Muscle of arm (tissue), 14 donors: ENCODE measurements at places on chromosomes 5 and 9.

GRCh38 chr5:10536511-10536910 is 27.4 kb upstream of the ANKRD33B start:
- no peak for DNase-seq

DNA sequence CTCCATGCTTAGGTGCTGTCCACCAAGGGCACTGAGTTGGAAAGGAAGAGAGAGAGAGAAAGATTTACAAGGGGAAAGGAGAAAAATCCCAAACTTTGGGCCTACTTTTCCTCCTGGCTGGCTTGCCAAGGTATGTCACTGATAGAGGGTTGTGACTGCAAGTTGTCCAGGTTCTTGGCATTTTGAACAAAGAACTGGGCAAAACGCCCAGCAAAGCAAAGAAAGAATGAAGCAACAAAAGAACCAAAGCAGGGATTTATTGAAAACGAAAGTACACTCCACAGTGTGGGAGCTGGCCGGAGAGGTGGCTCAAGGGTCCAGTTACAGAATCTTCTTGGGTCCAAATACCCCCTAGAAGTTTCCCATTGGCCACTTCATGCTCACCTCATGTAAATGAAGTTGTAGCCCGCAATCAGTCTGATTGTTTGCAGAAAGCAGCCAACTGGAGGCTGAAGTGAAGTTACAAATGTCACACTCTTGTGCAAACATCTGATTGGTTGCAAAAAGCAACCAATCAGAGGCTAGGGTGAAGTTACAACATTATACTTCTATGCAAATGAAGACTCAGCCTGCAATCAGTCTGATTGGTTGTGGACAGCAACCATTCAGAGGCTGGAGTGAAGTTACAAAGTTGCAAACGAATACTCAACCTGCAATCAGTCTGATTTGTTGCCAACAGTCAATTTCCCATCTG is 263.5 kb downstream of the YTHDC2 start:
- DNase-seq = peak; percentile 3

DNA sequence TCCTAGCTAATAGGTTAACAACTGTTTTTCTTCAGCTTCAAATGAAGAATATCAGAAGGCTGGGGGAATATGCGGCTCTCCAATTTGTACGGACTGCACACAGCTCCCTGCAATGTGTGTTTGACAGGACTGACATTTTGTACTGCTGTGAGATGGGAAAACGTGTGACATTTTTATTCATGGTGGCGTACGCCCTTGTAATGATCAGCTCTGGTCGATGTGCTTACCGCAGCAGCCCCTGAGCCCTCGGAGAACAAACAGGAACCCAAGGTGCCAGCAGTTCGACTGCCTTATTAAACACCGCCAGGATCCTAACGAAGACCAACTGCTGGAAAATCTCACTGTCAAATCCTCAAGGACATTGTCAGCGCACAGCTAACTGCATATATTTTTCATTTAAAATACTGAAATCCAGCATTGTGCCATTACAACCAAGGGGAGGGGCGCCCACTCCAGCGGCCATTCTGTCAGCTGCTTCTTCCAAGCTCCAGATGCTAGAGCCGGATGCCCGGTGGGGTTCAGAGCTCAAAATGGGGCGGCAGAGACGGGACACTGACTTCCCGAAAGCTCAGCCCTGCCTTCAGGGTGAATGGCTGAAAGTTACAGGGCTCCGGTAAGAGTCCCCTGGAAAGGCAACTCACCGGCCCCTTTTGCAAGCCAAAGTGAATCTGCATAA is 66.8 kb downstream of the CRB2 start:
- DNase-seq = no peak

DNA sequence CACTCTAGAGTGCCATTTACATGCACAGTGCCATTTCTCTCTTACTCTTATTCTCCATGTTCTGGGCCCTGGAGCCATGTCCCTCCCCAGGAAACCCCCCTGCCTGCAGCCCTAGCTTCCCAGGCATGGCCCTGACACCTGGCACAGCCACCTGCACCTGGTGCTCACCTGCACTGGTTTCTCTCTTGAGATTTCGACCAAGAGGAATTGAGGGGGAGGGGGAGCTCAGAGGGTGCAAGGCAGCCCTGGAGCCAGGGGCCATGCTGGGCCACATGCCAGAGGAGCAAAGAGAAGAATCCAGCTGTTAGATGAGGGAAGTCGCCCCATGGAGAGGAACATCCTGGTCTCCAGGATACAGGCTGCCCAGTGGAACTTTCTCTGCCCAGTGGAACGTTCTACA is 65.0 kb upstream of the RAPGEF1 start:
- no peak for DNase-seq

- DNase-seq = no peak
Observed at GRCh38 chr5:150301170-150301505, 1.6 kb downstream of the ARSI start.

DNA sequence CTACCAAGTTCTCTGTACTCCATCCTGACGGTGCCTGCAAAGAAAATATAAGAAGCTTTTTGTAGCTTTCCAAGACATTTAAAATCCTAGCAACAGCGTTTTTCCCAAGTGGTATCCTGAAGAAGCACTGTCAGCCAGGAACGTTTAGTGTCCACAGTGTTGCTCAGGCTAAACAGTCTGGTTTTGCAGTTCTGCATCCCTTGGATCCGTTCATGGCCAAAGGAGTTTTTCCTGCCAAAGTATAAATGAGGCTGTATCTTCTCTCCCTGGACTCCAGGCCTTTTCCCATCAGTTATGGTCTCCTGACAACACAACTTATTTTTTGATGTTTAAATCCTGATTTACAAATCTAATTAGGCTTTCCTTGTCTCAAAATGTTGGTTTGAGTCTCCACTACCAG is 925.8 kb downstream of the TLE1 start:
- peak; percentile 69 for DNase-seq

GRCh38 chr5:40238066-40238745 is 441.5 kb upstream of the PTGER4 start:
- no peak for DNase-seq

- DNase-seq = no peak
Observed at GRCh38 chr9:135176284-135176683, 88.8 kb downstream of the OLFM1 start.

DNA sequence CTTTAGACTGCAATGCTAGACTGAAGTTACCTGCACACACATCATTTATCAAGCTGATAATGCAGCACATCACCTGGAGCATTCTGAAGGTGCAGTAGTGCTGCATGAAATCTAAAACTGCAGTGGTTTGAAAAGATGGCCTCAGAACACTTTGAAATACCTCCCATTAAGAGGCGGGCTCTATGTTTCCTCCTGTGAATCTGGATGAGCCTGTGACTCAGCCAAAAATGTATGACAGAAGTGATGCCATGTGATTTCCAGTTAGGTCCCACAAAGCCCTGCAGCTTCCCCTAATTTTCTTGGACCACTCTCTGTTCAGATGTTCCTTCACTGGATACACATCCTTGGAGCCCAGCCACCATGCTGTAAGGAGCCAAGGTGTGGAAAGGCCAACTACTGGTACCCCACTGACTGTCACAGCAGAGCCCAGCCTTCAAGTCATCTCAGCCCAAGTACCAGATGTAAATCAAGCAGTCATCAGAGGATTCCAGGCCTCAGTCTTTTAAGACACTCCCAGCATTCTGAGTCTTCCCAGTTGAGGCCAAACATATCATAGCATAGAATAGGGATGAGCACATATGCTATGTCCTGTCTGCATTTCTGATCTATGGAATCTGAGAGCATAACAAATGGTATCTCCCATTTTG is 27.2 kb upstream of the DEPDC1B start:
- no peak for DNase-seq

GRCh38 chr9:134811079-134811672 is 69.4 kb upstream of the FCN2 start:
- no peak for DNase-seq

DNA sequence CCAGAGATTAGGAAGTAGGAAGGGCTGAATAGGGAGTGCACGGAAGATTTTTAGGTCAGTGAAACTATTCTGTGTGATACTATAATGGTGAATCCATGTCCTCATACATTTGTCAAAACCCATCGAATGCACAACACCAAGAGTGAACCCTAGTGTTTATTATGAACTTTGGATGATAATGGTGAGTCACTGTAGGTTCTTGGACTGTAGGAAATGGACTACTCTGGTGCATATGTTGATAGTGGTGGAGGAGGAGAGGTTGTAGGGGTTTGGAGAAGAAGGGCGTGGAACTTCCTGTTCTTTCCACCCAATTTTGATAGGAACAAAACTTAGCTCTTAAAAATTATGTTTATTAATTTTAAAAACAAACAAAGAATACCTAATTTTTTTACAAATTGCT is 14.3 kb downstream of the CTSL start:
- DNase-seq = no peak

DNA sequence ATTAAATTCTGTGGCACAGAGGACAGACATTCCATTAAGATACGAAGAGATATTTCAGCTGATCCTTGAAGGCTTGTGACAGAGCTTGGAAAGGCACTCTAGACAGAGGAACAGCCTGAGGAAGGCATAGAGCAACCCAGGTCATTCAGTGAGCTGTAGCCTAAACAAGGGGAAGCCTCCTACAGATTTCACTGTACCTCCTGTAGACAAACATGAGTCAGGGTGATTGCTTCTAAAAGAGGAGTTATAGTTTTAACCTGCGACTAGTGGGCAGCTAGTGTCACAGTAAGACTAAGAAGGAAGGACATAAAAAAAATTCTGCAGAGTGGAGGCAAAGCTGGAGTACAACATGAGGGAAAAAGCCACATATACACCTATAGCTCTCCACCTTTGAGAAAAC is 43.5 kb upstream of the ANKDD1B start:
- no peak for DNase-seq

DNA sequence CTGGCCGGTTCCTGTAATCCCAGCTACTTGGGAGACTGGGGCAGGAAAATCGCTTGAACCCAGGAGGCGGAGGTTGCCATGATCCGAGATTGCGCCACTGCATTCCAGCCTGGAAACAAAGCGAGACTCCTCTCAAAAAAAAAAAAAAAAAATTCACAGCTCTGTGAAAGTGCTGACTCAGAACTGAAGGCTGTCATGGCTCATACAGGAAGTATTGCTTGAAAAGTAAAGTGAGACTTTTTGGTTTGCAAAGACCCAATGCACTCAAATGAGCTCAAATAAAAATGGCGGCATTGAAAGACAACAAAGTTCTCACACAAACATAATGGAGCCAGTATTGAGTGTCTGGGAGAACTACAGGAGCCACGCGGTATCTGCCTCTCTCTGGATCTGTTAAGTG is 202.1 kb downstream of the FBXL7 start:
- no peak for DNase-seq

DNA sequence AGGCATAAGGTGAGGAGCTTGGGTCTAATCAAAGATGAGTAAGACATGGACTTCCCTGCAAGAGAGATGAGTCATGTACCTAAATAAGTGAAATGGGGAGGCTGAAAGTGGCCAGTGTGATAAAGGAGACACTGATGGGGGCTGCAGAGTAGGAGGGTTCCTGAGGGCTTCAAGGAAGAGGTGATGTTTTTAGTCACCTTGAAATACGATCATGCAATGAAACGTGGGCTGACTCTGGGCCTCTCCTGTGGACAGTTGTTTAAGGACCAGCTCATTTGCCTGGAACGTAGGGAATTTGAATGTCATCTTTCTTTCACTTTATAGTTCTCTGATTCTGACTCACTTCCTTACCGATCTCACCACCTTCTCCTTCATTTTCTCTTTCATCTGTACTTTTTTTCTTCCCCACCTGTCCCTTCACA is 49.6 kb upstream of the CPLX2 start:
- no peak for DNase-seq

GRCh38 chr9:134211811-134212485 is 47.6 kb upstream of the RNU6ATAC start:
- no peak for DNase-seq

GRCh38 chr9:10586407-10586806 is 26.4 kb downstream of the PTPRD start:
- DNase-seq = no peak

GRCh38 chr9:9552665-9553064 is 1060.1 kb downstream of the PTPRD start:
- no peak for DNase-seq

DNA sequence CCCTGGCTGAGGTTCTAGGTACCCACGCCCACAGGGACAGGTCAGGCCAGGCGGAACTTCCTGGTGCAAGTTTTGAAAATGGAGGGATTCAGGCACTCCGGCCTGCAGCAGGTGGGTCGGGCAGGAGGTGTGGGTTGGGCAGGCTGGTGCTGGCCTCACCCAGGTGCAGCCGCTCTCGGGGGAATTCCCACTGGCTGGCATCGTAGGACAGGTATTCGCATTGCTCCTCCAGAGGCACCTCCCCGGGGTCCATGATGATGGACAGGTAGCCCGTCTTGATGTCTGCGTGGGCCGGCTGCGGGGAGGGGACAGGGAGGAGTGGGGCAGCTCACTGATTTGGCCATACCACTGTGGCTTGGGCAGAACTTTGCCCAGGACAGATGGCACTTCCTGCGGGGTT is 28.7 kb upstream of the SCGB3A1 start:
- no peak for DNase-seq

- DNase-seq = no peak
Observed at GRCh38 chr9:121474231-121474947, 25.3 kb downstream of the GGTA1 start.

DNA sequence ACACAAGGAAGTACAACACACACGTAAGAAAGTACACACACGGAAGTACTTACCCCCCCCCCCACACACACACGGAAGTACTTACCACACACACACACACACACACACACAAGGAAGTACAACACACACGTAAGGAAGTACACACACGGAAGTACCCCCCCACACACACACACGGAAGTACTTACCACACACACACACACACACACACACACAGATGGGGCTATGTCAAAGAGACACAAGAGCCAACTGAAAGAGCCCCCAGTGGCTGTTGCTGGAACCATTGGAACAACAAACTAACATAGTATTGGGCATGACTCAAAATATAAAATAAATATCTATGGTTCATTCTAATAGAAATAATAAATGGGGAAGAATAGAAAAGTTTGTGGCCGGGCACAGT is 4.9 kb upstream of the MAPK9 start:
- DNase-seq = no peak

- DNase-seq = no peak
Observed at GRCh38 chr5:41736641-41737040, 133.6 kb downstream of the OXCT1 start.

DNA sequence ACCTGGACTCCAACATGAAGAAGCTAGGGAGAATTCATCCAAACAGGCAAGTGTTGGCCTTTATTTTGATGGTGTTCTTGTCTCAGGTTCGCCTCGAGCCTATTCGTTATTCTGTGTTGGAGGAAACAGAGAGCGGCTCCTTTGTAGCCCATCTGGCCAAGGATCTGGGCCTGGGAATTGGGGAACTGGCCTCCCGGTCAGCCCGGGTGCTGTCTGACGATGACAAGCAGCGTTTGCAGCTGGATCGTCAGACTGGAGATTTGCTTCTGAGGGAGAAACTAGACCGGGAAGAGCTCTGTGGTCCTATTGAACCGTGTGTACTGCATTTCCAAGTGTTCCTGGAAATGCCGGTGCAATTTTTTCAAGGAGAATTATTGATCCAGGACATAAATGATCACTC is 367 bp downstream of the PCDHB4 start:
- peak; percentile 8 for DNase-seq
